Stimulated activated CD8-positive, alpha-beta memory T cell treated with anti-CD3 and anti-CD28 coated beads, Interleukin-7, amount 100 ng/mL, for 1 hour (primary cell): ENCODE measurements at places on chromosomes 16 and 17.

GRCh38 chr17:4969551-4970173, 2.0 kb upstream of the SPAG7 start:
- DNase-seq = no peak

GRCh38 chr16:68985268-68985667, 120.2 kb upstream of the HAS3 start:
- DNase-seq = no peak

- DNase-seq = no peak
These were observed 7.8 kb downstream of the CPNE7 start for GRCh38 chr16:89583197-89583894.

DNA sequence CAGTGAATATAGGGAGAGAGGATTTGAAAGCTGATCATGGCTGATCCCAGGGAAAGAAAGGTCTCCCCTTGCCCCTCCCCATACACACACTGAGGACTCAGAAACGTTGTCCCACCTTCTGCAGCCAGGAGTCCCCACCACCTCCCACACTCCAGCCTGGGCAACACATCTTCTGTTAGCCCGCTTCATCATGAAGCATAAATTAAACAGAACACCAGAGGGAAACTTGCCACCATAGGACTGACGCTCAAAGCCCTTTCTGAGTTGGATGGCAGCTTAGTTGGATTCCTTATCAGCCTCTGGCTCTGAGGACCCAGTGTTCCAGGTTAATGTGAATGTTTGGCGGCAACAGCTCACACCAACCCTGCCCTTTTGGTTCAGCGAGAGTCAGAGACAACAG, 33.9 kb downstream of the ARHGAP27 start:
- no peak for DNase-seq

GRCh38 chr17:74543891-74544760, 1.8 kb downstream of the CD300C start:
- no peak for DNase-seq

- no peak for DNase-seq
These were observed 44.1 kb downstream of the DNAH17 start for GRCh38 chr17:78532922-78533640.

DNA sequence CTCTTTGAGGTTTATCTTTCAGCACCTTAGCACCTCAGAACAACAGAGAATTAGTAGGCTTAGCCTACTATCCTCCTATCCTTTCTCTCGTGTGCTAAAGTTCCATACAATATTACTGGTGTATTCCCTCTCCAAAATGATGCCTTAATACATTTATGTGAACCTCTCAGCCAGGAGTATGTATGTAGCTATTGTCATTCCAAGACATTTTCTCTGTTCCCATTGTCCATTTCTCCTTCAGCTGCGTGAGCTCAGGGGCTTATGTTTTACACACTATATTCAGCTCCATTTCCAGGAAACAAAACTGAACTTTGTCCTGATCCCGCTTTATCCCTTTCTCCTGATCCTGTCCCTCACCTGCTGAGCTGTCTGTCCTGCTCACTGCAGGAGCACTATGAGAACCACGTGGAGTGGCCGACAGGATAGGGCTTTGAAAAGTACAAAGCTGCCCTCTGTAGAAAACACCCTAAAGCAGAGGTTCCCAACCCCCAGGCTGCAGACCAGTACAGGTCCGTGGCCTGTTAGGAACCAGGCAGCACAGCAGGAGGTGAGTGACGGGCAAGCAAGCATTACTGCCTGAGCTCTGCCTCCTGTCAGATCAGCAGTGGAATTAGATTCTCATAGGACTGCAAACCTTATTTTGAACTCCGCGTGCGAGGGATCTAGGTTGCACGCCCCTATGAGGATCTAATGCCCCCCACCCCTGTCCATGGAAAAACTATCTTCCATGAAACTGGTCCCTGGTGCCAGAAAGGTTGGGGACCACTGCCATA, 55.7 kb downstream of the CENPV start:
- DNase-seq = no peak

GRCh38 chr16:58963479-58963878, 229.4 kb upstream of the GOT2 start:
- DNase-seq = no peak

GRCh38 chr17:54992797-54993639, 24.5 kb downstream of the STXBP4 start:
- DNase-seq = no peak

- DNase-seq = no peak
These were observed 509 bp upstream of the ATAD5 start for GRCh38 chr17:30831257-30831656.

- DNase-seq = no peak
These were observed 877 bp upstream of the KREMEN2 start for GRCh38 chr16:2963074-2963722.
